ENCODE measurements at places on chromosomes 6 and 20. TPM values are rescaled to one million over a fixed set of nuclear protein-coding genes. Genes with fewer than 3 reads are reported as not detected.

Gene ZNF217
- 16.0 TPM for total RNA-seq

Gene CHRNA4
- not detected for total RNA-seq

Gene MAP3K7
- total RNA-seq, result 20.5 TPM

Gene HAO1
- not detected for total RNA-seq

Gene SNAP25
- 2.1 TPM for total RNA-seq

All from pericardium fibroblast (primary cell).